ENCODE measurements at places on chromosomes 13 and 19.

DNA sequence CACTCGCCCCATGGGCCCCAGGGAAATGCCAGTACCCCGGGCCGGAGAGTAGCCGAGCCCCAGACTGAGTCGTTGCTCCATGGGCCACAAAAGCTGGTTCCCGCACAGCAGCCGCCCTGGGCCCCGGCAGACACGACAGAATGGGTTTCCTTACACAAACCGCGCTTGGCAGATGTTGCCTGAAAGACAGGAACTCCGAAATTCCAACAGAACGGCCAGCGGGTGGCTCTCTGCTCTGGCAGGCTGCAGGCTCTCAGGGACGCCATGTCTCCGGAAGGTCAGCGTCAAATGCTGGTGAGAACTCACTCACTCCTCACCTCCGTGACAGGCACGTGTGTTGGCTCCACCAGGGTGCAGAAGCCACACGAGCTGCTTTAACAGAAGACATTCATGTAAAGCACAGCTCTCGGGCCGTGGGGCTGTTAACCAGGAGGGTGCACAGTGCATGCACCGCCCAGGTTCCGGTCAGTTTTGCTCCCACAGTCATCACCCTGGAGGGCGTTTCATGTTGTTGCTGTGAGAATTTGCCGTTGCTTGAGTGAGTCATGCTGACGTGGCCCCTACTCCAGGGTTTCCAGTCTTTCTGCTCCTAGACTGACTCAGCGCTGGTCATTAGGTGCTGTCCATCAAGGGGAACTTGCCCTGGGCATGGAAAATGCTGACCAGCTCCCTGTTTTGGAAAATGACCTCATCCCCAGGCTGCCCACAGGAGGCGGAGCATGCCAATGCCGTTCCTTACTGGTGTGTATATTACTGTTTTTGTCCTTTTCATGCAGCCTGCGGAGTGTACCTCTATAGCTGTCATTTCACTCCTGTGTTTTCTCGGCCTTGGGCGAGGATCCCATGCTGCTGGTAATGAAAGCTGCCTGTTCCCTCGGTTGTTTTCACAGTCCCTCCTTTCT is 44.8 kb downstream of the ANKRD10 start:
- peak; percentile 25 for ATAC-seq

DNA sequence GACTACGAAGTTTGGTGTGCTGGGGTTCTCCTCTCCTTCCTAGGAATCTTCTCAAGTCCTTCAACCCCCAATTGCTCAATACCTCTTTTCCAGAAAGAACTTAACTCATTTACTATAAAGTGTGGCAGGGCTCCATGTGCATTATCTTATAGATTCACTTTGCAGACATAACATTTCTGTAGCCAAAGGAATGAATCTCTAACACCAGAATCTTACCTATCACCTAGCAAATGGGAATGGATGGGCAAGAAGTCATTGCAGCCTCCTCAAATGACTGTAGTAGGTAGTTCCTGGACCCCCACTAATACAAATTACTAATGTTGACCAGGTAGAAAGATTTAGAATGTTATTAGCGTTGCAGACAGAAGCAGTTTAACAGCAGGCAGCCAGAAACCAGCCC is 5.7 kb upstream of the CACNA1A start:
- ATAC-seq: no peak

GRCh38 chr19:45636275-45636674 is 2.9 kb downstream of the EML2 start:
- no peak for ATAC-seq

GRCh38 chr19:52613299-52613906 is 24.8 kb downstream of the ZNF83 start:
- ATAC-seq: no peak

- ATAC-seq: no peak
These were observed 1289.2 kb upstream of the PCDH20 start for GRCh38 chr13:62704875-62705274.

GRCh38 chr13:109700176-109700575 is 86.2 kb downstream of the IRS2 start:
- no peak for ATAC-seq

DNA sequence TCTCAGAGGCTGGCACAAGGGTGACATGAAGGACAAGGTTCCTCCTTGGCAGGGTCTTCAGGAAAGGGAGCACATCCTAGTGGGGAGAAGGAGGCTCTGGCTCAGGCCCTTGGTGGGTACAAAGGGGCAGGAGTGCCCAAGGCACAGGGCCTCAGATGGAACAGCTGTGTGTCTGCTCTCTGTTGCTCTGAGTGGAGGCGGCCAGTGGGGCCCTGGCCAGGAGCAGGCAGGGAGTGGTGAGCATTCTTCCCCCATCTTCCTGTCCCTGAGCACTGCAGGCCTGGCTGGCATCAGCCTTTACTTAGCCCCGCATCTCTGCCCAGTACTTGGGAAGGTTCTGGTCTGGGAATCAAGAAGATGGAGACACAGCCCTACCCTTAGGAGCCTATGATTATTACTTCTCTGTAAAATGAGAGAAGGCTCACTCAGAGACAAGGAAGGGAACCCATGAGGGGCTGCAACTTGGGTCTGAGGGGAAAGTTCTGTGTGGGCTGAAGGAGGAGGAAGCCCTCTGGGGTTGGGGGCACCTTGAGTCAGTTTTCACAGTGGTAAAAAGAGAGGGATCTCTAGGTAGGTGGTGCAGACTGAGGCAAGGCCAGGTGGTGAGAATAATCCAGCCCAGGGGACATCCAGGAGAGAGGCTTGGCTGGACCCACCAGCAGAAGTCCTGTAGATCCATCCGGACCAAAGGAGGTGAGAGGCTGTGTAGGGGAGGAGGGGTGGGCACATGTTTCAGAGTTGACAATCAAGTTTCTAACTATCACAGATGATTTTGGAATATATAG is 173.5 kb downstream of the TSHZ3 start:
- no peak for ATAC-seq

- ATAC-seq: no peak
These were observed 15.0 kb downstream of the SLC25A42 start for GRCh38 chr19:19078801-19079200.

GRCh38 chr19:51719251-51719988 is 4.4 kb downstream of the HAS1 start:
- ATAC-seq: no peak

DNA sequence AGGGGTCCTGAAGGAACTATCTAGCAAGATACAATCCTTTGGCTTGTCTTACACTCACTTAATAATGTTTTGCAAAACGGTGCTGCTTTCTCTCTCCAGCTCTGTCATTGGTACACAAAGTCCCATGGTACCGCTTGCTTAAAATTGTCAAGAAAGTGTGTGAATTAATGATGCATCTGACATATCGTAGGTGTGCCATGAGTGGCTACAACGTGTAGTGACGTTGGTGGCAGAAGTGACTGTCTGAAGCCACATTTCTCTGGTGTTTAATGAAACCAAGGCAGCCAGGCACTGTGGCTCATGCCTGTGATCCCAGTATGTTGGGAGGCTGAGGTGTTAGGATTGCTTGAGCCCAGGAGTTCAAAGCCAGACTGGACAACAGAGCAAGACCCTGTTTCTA is 2.6 kb downstream of the HSH2D start:
- no peak for ATAC-seq

DNA sequence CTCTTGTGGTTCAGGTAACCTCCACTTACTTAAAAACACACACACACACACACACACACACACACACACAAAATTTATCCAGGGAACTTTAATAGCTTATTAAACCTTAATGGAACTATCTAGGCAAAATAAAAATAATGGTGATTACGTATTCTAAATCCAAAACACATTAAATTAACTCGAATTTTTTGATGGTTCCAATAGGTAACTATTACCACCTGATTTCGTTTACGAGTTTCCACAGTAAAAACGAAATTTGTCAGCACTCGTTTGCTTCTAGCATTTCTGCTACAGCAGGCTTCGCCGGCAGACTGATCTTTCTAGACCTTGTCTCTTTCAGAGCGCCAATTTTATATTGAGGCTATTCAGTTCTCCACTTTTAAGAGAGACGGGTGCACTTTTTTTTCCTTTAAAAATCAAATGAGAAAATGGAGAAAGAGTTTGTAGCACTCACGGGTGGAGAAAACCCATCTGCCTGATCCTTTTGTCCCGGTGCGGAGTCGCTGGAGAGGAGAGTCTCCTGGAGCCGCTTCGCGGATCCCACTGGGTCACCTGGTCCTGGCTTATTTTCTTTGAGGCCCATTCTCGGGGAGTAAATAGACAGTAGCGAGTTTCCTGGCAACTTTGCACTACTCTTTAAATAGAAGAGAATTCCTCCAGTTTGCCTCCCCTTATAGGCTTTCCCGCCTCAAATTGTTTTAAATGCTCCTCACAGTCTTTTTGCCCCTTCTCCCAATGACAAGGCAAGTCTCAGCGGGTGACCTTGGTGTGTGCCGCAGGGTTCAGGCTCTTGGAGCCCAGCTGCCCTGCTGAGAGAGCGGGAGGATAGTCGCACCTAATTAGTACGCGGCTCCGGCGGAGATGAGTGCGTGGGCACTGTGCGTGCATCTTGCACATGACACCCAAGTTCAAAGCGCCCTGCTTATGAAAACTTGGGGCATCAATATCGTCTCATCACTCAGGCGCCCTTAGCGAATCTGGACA is 117.0 kb downstream of the KCNRG start:
- ATAC-seq: peak; percentile 30

- no peak for ATAC-seq
These were observed 7.0 kb upstream of the TMC4 start for GRCh38 chr19:54179921-54180461.

- no peak for ATAC-seq
These were observed 1.4 kb downstream of the SH2D3A start for GRCh38 chr19:6765738-6766356.

- ATAC-seq: no peak
These were observed 40.1 kb downstream of the PSPC1 start for GRCh38 chr13:19742643-19743042.

DNA sequence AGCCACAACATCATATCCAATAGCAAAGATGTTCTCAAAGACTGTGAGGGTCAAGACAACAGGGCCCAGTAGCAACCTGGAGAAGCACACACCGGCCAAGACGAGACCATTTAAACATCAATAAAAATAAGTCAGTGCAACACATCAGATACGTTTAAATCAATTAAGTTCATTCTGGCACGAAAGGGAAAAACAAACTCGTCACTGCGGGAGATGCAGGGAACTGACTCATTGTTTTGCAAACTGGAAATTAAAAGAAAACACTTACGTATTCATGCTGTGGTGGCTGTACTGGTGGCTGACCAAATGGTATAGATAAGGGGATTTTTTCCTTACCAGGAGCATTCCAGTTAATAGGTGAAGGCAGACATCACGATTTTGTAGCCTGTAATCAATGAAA is 26.3 kb upstream of the SLC15A1 start:
- no peak for ATAC-seq
